Activated T-cell treated with anti-CD3 and anti-CD28 coated beads, Interleukin-2, amount 50 U/mL, for 72 hours (primary cell): ENCODE measurements at places on chromosomes 4 and X.

- DNase-seq = no peak
Observed at GRCh38 chrX:129092757-129093156, 430.5 kb downstream of the SMARCA1 start.

- no peak for DNase-seq
Observed at GRCh38 chr4:3418029-3418762, 23.6 kb upstream of the HGFAC start.

DNA sequence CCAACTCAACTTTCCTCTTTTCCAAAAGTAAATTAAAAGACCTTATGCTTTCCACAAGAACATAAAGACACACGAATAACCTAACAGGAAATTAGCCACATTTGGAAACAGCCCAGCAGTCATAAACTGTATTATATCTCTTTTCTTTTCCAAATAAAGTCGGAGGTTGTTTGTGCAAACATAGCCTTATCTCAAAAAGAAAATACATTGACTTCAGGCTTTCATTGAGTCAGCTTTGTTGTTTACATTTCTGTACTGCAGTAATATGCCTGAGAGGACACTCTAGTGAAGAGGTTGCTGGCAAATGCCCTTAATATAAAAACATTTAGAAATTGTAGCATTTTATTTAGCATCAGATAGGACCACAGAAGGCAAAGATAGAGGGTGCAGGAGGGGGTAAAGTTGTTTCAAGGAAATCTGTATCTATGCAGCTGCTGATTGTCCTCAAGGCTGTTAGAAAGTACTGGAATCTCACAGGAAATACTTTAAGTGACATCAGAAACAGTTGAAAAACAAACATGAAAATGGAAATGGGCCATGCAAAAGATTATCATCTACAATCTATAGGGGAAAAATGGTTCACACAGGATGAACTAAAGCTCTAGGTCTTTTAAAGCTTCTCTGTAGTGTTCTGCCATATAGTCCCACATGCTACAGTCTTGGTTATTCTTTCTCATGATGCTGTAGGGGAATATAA lies 14.5 kb downstream of the LNX1 start:
- DNase-seq = no peak

GRCh38 chr4:149095001-149095400 lies 652.8 kb upstream of the NR3C2 start:
- DNase-seq = no peak
